ENCODE measurements at places on chromosomes 16 and 17. TPM values are rescaled to one million over a fixed set of nuclear protein-coding genes. Genes with fewer than 3 reads are reported as not detected.

GRCh38 chr16:64880994-64881393 lies 240.9 kb downstream of the CDH11 start:
- no peak for DNase-seq

GRCh38 chr16:20799599-20799998 lies 6.7 kb downstream of the ERI2 start:
- no peak for DNase-seq

DNA sequence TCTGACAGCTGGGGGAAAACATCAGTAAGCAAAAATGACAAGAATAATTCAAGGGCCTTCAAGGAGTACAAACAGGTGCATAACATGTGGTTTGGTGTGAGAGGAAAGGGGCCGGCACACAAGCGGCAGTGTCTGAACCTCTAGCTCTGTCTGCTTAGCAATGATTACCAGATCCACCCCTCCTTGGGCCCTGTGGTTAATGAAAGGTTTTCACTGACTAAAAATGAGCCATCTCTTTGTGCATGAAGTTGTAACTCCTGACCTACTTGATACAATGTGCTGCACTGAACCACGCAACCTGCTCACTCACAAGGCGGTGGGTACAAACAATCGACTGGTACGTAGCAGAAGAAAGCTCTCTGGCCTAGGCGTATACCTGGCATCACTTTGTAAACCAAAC lies 15.1 kb downstream of the FAM117A start:
- no peak for DNase-seq

DNA sequence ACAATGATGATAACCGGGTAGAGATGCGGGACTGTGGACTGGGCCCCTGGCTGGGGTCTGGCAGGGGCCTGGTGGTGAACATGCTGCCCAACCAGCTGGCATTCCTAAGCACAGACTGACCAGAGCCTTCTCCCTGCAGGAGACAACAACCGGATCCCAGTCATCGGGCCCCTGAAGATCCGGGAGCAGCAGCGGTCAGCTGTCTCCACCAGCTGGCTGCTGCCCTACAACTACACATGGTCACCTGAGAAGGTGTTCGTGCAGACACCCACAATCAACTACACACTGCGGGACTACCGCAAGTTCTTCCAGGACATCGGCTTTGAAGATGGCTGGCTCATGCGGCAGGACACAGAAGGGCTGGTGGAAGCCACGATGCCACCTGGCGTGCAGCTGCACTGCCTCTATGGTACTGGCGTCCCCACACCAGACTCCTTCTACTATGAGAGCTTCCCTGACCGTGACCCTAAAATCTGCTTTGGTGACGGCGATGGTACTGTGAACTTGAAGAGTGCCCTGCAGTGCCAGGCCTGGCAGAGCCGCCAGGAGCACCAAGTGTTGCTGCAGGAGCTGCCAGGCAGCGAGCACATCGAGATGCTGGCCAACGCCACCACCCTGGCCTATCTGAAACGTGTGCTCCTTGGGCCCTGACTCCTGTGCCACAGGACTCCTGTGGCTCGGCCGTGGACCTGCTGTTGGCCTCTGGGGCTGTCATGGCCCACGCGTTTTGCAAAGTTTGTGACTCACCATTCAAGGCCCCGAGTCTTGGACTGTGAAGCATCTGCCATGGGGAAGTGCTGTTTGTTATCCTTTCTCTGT lies 5.1 kb upstream of the SLC7A6 start:
- DNase-seq = no peak

GRCh38 chr16:79698341-79698753 lies 97.8 kb upstream of the MAF start:
- no peak for DNase-seq

DNA sequence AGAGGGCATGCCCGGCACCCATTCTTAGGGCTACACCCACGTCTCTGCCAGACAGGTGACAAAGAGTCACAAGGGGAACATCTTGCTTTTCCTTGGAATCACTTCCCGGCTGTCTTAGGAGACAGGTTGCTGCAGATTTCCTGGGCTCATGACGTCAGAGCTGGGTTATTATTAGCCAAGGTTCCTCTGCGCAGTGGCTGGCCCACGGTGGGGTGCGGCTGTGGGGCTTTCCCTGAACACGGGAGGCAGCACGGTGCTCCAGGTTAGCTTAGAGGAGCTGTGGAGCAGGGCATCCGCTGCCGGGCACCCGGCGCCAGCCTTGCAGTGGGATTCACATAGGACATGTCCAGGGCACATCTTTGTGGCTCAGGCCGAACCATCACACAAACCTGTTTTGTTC lies 118.0 kb upstream of the PLCG2 start:
- DNase-seq = no peak

- DNase-seq = no peak
Observed at GRCh38 chr16:69365901-69366300, 14.3 kb upstream of the TMED6 start.

PRKCA gene
- polyA plus RNA-seq = 25.9 TPM

GCGR gene
- polyA plus RNA-seq = 15.5 TPM

DNA sequence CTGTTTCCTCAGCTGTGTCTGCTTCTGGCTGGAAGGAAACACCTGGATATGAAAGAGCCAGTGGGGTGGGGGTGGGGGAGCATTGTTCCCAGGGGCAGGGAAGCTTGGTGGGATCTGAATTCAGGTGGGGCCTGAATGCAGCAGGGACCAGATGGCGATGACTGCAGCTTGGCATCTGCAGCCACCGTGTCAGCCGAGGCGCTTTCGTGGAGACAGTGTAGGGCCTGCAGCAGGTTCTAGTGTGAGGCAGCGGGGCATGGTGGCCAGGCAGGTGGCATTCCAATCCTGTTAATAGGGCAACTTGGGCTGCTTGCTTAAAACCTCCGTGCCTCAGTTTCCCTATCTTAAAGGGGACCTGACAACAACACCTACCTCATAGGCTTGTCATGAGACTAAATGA lies 1.7 kb downstream of the PIK3R6 start:
- no peak for DNase-seq

DNA sequence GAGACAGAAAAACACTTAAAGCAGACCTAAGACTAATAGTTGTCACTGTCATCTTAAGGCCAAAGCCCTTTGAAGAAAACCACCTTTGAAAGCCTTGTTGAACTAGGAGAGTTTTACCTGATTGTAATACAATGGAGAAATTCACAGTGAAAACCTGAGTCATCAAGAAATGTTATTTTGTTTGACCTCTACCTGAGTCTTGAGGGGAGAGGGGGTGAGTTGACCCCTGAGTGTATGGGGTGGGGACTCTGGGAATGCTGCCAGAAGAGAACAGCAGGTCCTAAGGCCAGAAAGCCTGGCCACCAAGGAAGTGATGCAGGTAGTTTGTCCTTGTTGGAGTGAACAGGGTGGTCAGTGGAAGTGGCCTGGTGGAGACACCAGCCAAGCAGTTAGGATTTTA lies 204.3 kb downstream of the SPECC1 start:
- no peak for DNase-seq

GRCh38 chr16:75593825-75594820 lies 27.9 kb downstream of the GABARAPL2 start:
- DNase-seq = no peak

P2RX5 gene
- polyA plus RNA-seq = 1.4 TPM

GRCh38 chr16:86382067-86382773 lies 128.1 kb upstream of the FOXF1 start:
- no peak for DNase-seq

- DNase-seq = no peak
Observed at GRCh38 chr16:73735018-73735417, 561.6 kb upstream of the PSMD7 start.

DNA sequence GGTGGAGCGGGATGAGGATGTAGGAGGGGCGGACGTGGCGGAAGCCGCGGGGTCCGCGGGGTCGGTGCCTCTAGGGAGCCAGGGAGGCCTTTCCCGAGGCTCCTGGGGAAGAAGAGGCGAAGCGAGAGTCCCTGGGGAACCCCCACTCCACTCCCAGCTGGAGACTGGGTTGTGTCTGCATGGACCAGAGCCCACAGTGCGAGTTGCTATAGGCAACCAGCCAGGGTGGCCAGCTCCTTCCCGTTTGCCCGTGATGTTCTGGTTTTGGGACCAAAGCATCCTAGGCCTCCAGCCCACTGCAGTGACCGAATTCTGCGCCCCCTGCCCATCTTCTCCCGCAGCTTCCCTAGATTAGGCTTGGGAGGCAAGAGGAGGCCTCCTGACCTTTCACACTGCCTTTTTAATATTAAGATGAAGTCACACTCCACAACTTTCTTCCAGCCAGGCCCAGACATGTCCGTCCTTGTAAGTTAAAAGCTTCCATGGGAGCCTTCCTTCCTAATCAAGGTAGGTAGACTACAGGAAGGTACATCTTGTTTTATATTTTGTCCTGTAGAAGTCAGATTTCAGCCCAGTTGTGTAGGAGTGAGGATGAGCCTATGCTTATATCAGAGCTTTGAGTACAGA lies 469 bp downstream of the AMZ2 start:
- DNase-seq = no peak

- DNase-seq = no peak
Observed at GRCh38 chr17:45346216-45347015, 29.6 kb upstream of the MAP3K14 start.

DNA sequence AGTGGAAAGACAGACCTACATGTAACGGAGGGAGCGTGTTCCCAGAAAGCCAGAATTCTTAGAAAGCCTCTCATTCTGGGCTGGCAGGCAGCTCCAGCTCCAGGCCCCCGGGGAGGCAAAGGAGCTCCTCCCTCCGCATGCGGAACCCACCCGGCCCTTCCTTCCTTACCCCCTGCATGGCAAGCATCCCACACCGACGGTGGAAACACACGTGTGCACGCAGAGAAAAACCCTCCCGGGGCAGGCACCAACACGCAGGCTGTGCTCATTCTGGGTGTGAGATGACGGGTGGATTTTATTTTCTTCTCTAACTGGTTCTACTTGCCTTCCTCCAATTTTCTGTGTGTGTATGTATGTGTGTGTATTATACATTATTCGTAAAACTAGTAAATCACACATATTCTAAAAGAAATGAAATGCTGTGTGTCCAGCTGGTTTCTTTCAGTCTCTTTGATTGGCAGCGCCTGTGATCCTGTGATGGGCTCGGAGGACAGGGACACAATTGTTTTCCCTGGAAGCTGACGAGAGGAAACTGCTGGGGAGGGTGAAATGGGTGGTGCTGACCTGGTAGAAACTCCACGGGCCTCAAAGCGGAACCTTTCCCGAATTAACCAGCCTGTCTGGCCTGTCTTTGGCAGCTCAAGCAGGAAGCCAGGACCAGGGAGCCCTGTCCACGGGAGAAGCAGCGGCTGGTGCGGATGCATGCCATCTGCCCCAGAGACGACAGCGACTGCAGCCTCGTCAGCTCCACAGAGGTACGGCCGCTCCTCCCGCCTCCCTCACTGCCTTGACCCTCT lies 22.2 kb downstream of the CARD14 start:
- DNase-seq = no peak

DNA sequence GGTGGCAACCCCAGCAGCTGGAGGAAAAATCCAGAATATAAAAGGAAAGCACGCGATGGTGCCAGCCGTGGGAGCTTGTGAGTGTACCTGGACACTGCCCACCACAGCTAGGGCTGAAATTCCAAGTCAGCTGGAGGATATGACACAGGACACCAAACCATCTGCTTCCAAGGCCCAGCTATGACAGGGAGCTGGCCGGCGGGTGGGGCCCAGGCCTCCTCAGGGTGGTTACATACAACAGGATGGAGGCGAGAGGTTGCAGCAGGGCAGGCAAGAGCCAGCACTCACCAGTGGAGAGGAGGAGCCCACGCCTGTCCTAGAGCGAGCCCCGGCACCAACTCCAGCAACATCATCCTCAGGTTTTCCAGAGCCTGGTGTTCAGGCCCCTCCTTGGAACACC lies 163.2 kb upstream of the RPL38 start:
- DNase-seq = no peak

KRT27 gene
- not detected for polyA plus RNA-seq

SHPK gene
- polyA plus RNA-seq = 19.0 TPM

DNA sequence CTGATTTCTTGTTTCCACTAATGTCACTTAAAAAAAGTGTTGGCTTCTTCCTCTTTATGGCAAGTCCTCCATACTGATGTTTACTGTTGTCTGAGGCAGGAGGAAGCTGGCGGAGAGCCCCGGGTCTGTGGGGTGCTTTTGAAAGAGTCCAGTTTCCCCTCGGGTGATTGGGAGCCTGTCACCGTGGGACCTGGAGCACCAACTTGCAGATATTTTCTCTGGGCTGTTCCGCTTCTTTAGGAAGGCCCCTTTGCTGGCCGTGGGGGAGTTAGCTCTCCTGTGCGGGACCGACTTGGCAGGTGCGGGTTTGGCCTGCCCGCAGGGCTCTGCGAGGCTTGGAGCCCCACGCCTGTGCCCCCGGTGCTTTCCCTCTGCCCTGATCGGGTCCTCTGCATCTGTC lies 3.1 kb downstream of the BANP start:
- no peak for DNase-seq

GRCh38 chr17:80737106-80738019 lies 192.7 kb downstream of the RPTOR start:
- DNase-seq = no peak

DNA sequence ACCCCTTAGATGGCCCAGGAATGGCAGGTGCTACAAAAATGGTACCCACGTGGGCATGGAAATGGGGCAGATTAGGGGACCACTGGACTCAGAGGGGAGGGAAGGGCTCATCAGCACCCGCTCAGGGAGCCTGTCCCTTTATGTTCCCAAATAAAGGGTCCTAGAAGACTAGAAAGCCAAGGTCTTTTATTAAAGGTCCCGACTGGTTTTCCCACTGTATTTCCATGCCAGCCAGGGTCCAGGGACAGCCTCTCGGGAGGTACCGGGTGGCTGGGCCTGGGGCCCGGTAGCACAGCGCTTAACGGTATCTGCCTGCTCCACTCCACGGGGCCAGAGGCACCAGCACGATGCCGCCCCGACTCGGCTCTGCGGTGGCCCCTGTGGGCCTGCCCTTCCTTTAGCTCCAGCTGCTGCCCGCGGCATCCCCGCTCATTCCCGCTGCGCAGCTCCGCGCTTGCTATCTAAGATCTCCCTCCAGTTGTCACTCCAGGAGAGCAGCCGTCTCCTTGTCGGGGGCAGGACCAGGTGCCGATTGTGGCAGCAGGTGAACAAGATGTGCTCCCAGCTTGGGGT lies 1.4 kb downstream of the NT5C start:
- no peak for DNase-seq

GRCh38 chr16:4836727-4837126 lies 10.4 kb downstream of the GLYR1 start:
- DNase-seq = no peak

TMIGD1 gene
- 0.63 TPM for polyA plus RNA-seq

Measured in right renal pelvis (tissue), 4 donors.